ENCODE measurements at places on chromosomes 4 and X.

DNA sequence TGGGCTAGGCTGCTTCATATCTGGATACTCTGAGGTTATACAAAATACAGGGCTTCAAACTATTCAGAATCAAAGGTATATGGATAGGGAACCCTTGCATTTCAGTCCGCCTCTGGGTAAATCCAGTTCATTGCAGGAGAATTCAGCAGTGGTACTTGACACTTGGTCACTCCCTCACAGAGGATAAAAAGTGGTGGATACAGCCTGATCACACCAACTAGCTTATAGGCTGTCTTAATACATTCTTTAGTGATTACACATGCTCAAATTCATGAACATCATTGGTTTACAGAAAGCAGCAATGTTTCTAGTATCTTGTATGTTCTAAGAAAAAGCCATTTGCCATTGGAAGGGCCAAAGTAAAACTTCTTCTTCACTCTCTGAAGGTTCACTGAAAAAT lies 104.8 kb upstream of the PDE5A start:
- DNase-seq = no peak

GRCh38 chr4:183253451-183253850 lies 66.6 kb downstream of the CLDN22 start:
- DNase-seq = no peak

- peak; percentile 70 for DNase-seq
Measured at GRCh38 chr4:139875411-139875825, 209.8 kb downstream of the MGST2 start.

DNA sequence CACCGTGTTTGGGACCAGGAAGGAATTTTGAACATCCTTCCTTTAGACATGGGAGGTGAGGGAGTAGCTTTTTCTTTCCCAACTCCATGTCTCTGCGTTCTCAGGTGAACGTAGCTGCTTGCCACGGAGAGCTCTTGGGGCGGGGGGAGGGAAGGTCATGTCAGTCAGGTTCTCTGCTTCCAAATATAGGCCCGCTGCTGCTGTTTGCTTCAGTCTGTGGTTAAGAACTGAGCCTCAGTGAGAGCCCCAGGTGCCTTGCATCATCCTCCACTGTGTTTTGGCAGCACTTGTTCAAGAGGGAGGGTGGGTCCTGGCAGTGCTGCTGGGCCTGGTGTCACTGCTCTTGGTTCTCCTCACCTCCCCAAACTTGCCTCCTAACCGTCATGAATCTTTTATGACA lies 46.5 kb downstream of the HADH start:
- DNase-seq = no peak

DNA sequence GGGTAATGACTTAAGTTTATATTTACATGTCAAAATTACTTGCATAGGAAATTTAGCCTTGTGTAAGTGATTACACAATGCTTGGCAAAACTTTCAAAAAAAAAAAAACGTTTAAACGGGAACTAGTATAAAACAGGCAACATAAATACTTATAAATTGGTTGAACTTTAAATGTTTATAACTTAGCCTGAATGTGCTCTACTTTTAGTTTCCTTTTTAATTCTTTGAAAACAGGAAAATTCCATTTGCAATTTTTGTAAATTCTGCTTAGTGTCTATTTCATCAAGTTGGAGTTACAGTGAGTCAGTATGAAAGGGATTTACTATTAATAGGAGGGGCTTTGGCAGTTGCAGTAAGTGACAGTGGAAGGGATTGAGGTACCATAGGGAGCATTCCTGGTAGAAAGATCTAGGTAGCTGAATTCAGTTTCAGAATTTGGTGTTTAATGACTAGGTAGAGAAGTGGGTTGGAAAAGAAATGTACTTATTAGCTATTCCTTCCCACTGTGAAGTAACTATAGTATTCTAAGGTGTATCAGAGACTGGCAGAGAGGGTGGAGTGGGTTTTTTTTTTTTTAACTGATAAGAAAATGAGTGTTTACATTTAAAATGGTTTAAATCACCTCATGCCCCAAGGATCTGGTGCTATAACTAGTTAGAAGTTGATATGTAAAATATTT lies 2.8 kb downstream of the STAG2 start:
- DNase-seq = no peak

DNA sequence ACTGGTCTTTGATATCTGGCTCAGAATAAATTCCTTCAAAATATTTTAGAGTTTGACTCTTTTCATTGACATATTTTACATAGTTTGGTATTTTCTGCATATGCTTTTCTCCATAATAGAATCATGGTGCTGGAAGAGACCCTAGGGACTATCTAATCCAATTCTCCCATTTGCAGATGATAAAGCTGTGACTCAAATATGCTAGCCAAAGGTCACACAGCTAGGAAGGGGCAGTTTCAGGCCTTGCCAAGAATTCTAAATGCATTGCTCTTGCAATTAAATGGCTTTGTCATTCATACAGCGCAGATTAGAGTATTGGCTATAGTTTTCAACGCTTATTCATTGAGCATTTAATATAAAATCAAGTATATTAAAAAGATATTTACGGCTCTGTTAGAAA lies 374.1 kb upstream of the RASGEF1B start:
- DNase-seq = no peak

DNA sequence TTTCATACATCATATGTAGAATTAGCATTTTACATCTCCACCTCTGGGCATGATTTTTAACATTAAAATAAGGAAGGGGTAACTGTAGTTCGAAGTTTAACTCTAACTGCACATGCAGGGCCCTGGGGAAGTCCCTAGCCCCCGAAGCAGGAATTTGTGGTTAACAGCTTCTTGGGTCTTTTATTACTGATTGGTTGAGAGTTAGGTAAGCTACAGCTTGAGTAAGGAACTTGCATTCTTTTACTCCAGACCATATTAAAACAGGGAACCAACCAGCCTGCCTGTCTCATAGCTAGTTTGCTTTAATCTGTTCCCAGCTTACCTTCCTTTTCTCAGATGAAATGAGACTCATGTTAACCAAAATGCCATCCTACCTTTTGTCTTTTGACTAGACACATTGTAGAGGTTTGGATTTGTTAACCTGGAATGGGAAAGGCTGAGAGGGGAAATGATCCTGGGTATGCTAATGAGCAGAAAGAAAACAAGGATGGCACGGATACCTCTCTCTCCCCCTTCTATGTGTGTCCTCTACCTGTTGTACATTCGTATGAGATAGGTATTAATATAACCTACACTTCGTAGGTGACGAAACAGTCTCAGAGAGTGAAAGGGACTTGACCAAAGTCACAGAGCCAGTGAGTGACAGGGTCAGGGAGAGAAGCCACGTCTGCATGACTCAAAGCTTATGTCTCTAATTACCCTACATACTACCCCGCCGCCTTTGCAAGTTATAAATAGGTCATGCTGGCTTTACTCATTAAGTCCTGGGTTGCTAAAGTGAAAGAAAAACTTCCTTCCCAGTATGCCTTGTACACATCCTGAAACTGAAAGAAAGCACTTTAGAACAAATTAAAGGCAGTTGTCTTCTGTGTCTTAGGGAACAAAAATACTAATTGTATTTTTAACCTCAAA lies 119.5 kb upstream of the AFF2 start:
- DNase-seq = peak; percentile 51

- peak; percentile 72 for DNase-seq
Measured at GRCh38 chr4:83358410-83358809, 23.8 kb upstream of the HPSE start.

- no peak for DNase-seq
Measured at GRCh38 chr4:7374571-7374970, 60.2 kb downstream of the PSAPL1 start.

- no peak for DNase-seq
Measured at GRCh38 chr4:15162046-15162445, 159.8 kb downstream of the CPEB2 start.

DNA sequence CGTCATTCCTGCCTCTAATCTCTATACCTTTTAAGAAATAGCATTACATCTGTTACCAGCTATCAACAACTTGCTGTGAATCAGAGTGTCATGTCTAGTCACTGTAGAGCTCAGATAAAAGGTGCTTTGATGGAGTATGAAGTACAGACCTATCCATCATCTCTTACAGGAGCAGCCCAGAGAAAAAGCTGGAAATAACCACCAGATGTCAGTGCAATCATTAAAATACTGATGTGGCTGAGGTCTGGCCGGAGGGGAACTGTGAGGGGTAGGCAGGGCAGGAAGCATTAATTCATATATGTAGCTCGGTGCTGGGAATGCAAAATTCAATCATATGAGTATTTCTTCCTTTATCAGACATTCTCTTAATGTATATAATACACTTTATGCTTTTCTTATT lies 100.6 kb downstream of the AKAP4 start:
- DNase-seq = no peak

DNA sequence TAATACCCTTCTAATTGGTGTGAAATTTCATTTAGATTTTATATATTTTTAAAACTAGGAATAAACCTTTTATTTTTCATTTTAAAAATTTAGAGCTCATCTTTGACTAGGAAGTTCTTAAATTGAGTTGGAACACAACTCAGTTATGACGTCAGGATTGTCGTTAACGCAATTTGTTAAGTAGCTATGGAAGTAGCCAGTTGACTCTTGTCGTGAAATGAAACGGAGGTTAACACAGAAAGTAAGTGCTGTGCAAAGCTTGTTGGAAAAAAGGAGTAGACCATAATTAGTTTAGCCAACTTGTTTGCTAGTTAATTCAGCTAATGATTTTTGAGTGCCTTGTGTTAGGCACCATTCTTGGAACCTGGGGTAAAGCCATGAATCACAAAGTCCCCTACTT lies 18.3 kb downstream of the LARP7 start:
- no peak for DNase-seq

DNA sequence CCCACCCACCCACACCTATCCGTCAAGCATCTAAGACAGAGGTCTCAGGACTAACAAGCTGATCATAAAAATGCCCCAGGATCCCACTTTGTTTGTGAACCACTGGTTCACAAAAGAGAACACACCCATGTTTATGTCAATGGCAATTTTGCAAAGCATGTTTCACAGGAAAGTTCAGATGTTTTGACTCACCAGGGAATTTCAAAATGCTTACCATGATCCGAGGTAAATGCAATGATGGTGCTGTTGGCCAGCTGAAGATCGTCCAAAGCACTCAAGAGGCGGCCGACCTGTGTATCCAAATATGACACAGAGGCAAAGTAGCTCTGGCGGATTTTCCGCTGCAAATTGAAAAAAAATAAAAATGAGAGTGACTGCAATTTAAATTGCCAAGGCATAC lies 15.0 kb downstream of the IDS start:
- DNase-seq = no peak

GRCh38 chrX:12065251-12065650 lies 73.0 kb upstream of the FRMPD4 start:
- peak; percentile 72 for DNase-seq

DNA sequence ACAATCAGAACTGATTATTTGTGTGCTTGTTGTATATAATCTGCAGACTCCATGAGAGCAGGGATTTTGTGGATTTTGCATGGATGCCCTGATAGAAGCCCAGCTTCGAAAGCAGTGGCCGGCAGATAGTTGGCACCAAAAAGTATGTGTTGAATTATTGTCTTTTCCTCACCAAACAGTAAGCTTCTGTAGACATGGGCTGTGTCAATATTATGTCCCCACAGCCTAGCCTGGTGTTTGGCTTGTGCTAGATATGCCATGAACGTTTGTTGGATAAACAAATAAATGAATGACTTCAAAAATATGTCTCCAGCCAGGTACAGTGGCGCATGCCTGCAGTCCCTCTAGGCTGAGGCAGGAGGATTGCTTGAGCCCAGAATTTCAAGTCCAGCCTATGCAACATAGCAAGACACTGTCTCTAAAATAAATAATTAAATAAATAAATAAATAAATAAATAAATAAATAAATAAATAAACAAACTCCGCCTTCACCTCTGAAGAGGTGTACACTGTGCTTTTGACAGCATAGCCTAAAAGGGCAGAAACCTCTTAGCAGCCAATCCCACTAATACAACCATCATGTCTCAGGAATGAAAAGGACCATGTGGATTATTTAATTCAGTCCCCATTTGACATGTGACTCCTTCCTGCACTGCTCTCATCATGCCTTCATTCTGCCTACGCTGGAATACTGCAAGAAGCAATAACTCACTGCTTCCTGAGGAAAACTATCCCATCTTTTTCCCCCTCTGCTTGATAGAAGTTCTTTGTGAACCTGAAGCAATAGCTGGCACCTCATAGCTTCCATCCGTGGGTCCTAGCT lies 335.2 kb downstream of the FBXW7 start:
- no peak for DNase-seq

DNA sequence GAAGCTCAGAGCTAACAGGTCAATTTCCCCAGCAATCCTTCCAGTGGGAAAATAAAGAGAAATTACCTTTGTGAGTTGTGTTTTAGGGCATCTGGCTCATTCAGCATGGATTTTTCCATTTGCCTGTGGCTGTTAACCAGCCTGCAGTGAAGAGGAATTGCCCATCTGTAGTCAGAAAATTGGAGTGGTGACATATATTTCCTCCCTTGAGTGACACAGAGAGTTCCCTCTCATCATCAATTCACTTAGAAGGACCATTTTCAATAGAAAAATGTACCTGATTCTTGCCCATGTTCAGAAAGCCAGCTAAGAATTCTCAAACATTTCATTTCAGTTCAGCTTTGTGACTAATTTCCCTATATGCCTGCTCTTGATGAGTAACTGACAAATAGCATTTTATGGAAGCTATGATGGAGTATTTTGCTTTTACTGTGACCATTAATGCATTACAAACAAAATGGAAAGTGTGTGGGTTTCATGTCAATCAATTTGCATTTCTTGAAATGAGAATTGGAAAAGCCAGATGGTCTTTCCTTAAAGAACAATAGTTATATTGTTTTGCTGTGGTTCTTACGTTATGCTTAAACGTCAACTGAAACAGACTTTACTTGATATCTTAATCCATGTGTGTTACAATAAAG lies 155.8 kb downstream of the NWD2 start:
- no peak for DNase-seq

- DNase-seq = peak; percentile 96
Measured at GRCh38 chr4:186701273-186701672, 22.4 kb downstream of the FAT1 start.

GRCh38 chr4:42554072-42554471 lies 102.8 kb downstream of the ATP8A1 start:
- DNase-seq = no peak

- DNase-seq = peak; percentile 79
Measured at GRCh38 chr4:41143311-41144039, 70.9 kb downstream of the APBB2 start.

DNA sequence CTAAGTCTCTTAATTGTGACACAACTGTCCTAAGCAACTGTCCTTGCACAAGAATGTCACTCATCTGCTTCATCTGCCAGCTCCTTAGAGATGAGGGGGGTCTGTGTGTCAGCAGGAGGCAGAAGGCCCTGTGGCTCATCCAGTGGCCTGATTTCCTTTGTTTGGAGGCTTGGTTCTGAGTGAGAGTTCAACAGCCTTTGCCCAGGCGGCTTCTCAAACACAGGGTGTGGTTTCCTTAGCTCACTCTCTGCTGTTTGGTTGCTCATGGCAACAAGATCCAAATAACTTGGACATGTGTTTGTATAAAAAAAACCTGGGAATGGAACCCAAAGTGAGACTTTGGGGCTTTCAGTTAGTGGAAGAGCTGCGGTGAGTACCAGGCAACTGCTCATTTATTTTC lies 46.6 kb downstream of the MAP7D3 start:
- no peak for DNase-seq
